ENCODE measurements at places on chromosomes 16 and 17.

DNA sequence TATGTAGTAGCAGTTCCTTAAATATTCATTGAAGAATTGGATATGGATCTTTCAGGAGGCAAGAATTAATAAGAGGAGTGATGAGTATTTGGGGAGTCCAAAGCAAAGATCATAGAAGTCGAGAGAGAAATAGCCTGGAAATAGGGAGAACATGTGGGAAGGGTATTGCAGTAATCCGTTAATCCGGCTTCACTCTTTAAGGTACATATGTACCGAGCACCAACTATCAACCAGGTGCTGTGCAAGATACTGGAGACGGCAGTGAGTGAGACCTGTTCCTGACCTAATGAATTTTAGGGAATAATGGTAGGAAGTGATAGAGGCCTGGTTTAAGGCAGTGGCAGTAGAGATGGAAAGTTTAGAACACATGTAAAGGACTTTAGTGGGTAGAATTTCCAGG, 1.1 kb downstream of the ELP5 start:
- no peak for DNase-seq

DNA sequence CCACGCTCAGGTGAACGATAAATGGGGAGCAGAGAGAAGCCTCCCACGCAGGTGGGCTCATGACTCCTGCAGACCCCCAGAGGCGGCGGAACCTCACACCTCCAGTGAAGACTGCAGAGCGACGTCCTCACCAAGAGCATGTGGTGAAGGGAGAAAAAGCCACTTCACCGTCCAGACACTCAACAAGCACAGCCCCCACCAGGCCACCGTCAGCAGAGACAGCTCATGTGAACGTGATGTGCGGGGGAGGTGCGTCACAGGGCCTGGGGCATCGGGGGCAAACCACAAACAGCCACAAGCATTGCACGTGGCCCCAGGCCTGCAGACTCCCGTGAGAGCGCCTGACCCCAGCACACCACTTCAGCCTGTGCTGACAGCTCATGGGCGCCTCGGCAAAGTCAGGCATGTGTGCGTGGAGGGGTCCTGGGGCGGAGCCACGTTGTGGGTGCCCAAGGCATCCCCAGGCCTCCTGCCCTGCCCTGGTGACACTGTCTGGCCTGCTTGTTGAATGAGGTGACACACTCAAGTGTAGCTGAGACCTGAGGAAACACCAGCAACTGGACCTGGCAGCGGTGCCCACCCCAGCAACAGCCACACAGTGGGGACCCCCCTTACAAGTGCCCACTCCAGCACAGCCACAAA, 19.0 kb downstream of the LMF1 start:
- no peak for DNase-seq

GRCh38 chr17:48352630-48353029, 77.4 kb downstream of the SKAP1 start:
- DNase-seq = no peak

DNA sequence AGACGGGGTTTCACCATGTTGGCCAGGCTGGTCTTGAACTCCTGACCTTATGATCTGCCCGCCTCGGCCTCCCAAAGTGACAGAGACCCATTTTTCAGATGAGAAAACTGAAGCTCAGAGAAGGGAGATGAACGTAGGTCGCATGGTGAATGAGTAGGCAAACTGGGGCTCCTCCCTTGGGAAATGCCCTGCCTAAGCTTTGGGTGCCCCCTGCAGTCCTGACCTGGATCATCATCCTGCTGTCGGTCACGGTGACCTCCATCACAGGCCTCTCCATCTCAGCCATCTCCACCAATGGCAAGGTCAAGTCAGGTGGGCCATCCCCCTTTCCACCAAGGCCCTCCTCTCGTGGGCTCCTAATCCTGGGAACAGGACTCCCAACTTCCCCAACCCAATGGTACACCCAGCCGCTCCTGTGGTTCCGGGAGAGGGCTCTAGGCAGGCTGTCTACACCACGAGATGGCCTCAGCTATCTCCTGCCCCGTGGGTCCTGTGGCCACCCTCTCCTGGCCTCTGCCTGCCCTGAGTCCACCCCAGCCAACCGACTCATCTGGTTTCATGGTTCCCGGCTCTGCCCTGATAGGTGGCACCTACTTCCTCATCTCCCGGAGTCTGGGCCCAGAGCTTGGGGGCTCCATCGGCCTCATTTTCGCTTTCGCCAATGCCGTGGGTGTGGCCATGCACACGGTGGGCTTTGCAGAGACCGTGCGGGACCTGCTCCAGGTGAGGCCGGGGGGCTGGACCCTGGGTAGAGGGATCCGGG, 4.7 kb downstream of the SLC12A3 start:
- DNase-seq = no peak

GRCh38 chr16:1105888-1106620, 10.0 kb upstream of the C1QTNF8 start:
- DNase-seq = peak; percentile 85
